ENCODE measurements at places on chromosomes 5 and 9.

DNA sequence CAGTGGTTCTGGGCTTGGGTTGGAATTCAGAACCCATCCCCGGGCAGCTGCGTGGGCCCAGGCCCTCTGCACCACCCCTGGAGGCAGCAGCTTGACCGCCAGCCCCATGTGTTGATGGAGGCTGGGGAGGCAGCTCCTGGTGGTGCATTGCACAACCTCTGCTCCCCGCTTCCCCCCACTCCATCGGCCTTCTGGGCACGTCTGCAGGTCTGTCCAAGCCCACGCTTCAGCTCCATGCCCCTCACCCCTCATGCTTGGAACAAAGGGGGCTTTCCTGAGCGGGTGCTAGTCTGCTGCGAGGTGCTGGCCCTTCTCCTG, 1.4 kb downstream of the NCS1 start:
- no peak for DNase-seq

GRCh38 chr5:172055421-172055820, 49.0 kb upstream of the FBXW11 start:
- no peak for DNase-seq

DNA sequence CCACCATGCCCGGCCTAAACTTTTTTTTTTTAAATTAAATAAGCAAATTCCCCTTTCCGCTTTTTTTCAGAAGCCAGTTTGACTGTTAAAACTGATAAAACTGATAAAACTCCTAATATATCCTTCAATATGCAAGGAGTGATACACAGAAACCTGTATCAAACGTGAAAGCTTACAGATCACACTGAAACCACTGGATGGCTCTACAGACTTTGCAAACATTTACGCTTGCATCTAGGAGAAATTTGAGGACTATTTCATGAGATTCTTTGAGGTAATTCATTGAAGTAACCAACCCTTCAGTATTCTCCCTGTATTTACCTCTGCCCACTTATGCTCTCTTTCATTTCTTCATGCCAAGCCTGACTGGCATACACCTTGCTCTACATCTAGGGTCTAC, 40.6 kb upstream of the CHD1 start:
- no peak for DNase-seq

DNA sequence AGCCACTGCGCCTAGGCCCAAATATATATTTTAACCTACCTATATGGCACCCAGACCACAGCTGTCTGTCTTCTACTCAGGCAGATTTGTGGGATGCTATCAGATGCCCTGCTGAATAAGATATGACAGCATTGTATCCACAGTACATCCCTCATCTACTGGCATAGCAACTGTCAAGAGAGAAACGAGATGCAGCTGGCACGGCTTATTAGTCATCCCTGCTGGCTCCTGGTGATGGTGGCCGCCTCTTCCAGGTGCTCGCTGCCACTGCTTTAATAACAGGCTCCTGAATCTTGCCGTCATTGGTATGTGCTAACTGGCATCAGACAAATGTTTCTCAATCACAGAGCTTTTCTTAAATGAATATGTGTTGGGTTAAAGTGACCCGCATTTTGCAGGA, 34.0 kb downstream of the B4GALT1 start:
- no peak for DNase-seq

GRCh38 chr9:130003943-130004552, 38.9 kb downstream of the FNBP1 start:
- no peak for DNase-seq

- DNase-seq = no peak
Observed at GRCh38 chr5:6760686-6761085, 47.5 kb downstream of the TENT4A start.

DNA sequence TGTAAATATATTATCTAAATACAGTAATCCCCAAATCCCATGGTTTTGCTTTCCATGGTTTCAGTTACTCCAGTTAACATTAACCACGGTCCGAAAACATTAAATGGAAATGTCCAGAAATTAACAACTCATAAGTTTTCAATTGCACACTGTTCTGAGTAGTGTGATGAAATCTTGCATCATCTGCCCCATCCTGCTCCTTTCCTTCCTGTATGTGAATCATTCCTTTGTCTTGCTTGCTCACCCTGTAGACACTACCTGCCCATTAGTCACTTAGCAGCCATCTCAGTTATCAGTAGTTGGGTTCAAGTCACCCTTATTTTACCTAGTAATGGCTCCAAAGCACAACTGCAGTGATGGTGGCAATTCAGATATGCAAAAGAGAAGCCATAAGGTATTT, 1568.5 kb upstream of the WWC1 start:
- no peak for DNase-seq

DNA sequence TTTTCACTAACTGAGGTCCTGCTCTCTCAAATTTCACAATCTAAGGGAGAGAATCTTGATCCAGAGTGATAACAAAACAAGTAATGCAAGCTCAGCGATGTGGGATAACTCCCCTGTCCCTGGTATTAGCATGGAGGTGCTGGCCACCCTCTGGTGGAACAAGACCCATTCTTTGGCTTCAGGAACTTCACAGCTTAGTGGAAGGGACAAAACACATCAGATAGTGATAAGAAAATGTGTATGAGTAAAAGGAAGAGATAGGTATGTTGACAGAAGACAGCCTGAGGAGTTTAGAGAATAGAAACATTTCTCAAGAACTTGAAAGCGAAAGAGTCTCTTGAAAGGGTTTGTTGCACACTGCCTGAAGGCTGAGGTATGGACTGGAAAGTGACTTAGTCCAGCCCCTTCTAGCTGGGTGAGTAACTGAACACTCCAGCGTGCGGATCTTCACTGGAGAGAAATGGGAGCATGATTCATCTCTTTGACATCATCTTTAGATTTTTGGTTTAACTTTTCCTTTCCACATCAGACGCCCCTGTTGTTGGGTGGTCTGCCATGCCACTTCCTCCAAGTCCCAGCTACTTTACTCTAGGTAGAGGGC, 25.4 kb upstream of the ZSWIM6 start:
- DNase-seq = no peak

DNA sequence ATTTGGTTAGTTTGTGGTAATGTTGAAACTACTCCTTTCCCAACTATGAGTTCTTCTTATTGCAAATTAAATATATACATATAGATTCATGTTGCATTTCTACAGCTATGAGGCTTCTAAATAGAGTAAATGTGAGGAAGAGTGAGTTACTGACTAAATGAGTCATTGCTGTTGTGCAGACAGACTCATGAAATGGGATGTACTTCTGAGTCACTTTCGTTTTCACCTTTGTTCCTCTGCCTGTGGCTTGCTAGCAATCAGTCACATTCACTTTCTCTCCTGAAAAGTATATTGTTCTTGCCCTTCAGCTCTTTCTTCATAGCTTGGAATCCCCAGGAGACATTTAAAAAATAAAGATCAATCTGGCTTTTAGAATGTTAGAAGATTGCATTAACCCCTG, 295.5 kb upstream of the SMC2 start:
- DNase-seq = no peak

DNA sequence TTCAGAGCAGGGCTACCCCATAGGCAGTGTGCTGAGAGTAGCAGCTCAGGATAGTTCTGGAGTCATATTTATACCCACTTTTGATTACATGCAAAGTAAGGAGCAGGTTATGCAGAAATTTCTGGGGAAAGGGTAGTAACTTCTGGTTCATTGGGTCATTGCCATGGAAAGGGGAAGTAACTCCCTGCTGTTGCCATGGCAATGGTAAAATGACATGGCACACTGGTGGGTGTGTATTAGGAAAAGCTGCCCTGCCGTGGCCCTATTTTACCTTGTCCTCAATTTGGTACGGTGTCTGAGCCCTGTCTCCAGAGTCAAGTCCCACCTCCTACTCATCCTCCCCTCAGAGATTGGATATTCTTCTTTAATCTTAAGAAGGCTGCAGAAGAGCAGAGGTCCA, 526.7 kb upstream of the TYRP1 start:
- no peak for DNase-seq

DNA sequence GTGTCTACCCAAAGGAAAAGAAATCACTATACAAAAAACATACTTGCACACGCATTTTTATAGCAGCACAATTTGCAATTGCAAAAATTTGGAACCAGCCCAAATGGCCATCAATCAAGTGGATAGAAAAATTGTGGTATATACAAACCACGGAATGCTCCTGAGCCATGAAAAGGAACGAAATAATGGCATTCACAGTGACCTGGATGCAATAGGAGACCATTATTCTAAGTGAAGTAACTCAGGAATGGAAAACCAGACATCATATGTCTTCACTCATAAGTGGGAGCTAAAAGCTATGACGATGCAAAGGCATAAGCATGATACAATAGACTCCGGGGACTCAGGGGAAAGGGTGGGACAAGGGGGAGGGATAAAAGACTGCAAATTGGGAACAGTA, 78.4 kb downstream of the ENC1 start:
- no peak for DNase-seq

GRCh38 chr5:131769961-131770360, 26.9 kb downstream of the FNIP1 start:
- DNase-seq = no peak

GRCh38 chr5:34869256-34869655, 30.3 kb downstream of the TTC23L start:
- DNase-seq = no peak

All from renal cortex interstitium (tissue), 15 donors.